PC-9 (cell line): ENCODE measurements at places on chromosomes 12 and 14.

DNA sequence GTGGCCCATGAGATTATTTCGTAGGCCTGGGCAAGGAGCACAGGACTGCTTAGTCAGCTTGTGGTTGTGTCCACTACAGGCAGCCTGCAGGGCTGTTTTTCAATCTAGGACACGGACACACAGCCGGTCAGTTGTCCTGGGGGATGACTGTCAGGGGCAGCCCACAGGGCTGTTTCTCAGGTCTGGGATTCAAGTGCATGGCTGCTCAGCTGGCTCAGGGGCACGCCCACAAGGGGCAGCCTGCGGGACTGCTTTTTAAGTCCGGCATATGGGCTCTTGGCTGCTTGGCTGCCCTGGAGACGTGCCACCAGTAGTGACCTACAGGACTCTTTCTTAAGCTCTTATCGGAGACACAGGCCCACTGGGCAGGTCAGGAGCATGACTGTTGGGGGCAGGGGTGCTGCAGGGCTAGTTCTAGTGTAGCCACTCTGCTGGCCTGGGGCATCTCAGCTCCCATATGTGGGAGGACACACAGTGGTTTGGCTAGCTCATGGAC, 26.6 kb upstream of the GTF2A1 start:
- no peak overlapping the region for H3K27ac ChIP-seq
- peak; percentile 62 for DNase-seq
- H3K36me3 ChIP-seq, result no peaks in the 10 kb centered on the region

DNA sequence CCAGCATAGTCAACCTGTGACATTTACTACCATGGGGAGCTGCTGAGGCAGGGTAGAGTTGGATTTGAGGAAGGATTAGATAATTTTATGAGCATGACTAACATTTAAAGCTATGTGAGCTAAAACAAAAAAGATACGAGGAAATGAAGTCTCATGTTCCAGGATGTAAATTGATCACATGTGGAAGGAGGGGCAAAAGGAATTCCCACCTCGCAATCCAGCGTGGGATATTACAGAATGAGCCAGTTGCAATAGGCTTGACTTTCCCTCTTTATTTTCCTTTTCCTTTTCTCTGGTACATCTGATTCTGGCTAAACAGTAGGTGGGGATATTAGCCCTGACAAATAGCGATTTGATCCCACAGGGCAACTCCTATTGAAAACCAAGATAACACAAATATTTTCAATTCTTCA, 214.9 kb upstream of the HMGA2 start:
- DNase-seq, result peak; percentile 84
- H3K36me3 ChIP-seq, result 0 out of 2 replicates have a peak, but pooled peaks cover 7% of the 10 kb centered on the region
- H3K27ac ChIP-seq, result peak overlapping the region; percentile 68
- no peaks in the 10 kb centered on the region for H3K27me3 ChIP-seq
- H3K4me1 ChIP-seq, result peaks cover 64% of the 10 kb centered on the region

- H3K36me3 ChIP-seq, result peaks cover 34% of the 10 kb centered on the region; the same call in 1 of the 2 replicates
- H3K4me3 ChIP-seq, result peak overlapping the region; percentile 77; the same call in 1 of the 2 replicates
- no peak for DNase-seq
- no peaks in the 10 kb centered on the region for H3K27me3 ChIP-seq
- H3K4me1 ChIP-seq, result peaks cover 62% of the 10 kb centered on the region
- peak overlapping the region; percentile 78; the same call in 1 of the 2 replicates for H3K27ac ChIP-seq
Measured at GRCh38 chr12:10719482-10719881, 3.6 kb downstream of the YBX3 start.

- H3K36me3 ChIP-seq, result no peaks in the 10 kb centered on the region
- no peaks in the 10 kb centered on the region for H3K4me1 ChIP-seq
- H3K27ac ChIP-seq, result no peak overlapping the region
- no peak for DNase-seq
- no peaks in the 10 kb centered on the region for H3K27me3 ChIP-seq
Measured at GRCh38 chr12:1182069-1182468, 191.0 kb downstream of the ERC1 start.

- no peak overlapping the region for H3K27ac ChIP-seq
- DNase-seq, result no peak
- H3K4me1 ChIP-seq, result no peaks in the 10 kb centered on the region
- H3K4me3 ChIP-seq, result no peak overlapping the region
Measured at GRCh38 chr14:53055003-53055402, 98.1 kb downstream of the DDHD1 start.

- peaks cover 6% of the 10 kb centered on the region for H3K4me1 ChIP-seq
- H3K27ac ChIP-seq, result no peak overlapping the region
- DNase-seq, result no peak
- H3K36me3 ChIP-seq, result no peaks in the 10 kb centered on the region
Measured at GRCh38 chr12:90085494-90086274, 377.0 kb upstream of the ATP2B1 start.

DNA sequence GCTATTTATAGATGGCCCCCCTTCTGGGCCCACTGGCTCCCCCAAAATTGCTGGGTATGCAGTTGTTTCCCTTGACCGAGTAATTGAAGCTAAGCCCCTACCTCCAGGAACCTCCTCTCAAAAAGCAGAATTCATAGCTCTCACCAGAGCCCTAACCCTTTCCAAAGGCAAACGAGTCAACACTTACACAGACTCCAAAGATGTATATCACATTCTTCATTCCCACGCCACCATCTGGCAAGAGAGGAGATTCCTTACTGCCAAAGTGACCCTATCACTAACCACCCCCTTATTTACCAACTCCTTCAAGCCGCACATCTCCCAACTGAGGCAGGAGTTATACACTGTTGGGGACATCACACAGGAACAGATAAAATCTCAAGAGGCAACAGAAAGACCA, 66.8 kb downstream of the MOK start:
- H3K4me3 ChIP-seq, result no peak overlapping the region
- no peak overlapping the region for H3K27ac ChIP-seq
- H3K36me3 ChIP-seq, result no peaks in the 10 kb centered on the region
- H3K4me1 ChIP-seq, result peaks cover 4% of the 10 kb centered on the region

DNA sequence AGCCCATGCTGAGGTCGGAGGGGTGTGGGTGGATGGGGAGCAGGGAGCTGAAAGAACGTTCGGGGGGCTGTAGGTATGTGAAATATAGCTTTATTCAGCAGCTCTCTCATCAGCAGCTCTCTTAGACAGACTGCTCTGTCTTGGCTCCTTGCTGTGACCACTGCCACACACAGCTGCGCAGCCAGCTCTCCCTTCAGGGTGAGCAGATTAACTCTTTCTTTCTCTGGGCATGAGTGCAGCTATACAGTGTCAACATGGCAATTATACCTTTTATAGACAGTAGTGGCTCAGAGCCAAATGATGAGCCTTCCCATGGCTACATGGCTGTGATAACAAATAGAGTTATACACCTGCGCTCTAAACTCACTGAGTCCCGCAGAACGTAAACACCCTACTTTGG, 137.7 kb upstream of the NEDD1 start:
- no peak for DNase-seq
- no peaks in the 10 kb centered on the region for H3K36me3 ChIP-seq
- no peak overlapping the region for H3K4me3 ChIP-seq
- H3K27me3 ChIP-seq, result no peaks in the 10 kb centered on the region
- H3K4me1 ChIP-seq, result no peaks in the 10 kb centered on the region
- no peak overlapping the region for H3K27ac ChIP-seq

DNA sequence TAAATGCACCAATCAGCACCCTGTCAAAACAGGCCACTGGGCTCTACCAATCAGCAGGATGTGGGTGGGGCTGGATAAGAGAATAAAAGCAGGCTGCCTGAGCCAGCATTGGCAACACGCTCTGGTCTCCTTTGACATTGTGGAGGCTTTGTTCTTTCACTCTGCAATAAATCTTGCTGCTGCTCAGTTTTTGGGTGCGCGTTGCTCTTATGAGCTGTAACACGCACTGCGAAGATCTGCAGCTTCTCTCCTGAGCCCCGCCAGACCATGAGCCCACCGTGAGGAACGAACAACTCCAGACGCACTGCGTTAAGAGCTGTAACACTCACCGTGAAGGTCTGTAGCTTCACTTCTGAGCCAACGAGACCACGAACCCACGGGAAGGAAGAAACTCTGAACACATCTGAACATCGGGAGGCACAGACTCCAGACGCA, 8.4 kb upstream of the PIANP start:
- no peaks in the 10 kb centered on the region for H3K4me1 ChIP-seq
- no peaks in the 10 kb centered on the region for H3K36me3 ChIP-seq
- no peak for DNase-seq
- H3K4me3 ChIP-seq, result no peak overlapping the region
- H3K27me3 ChIP-seq, result peaks cover 9% of the 10 kb centered on the region

GRCh38 chr12:67694306-67694900, 45.9 kb downstream of the DYRK2 start:
- H3K27ac ChIP-seq, result no peak overlapping the region
- H3K36me3 ChIP-seq, result no peaks in the 10 kb centered on the region
- H3K4me1 ChIP-seq, result no peaks in the 10 kb centered on the region
- H3K27me3 ChIP-seq, result no peaks in the 10 kb centered on the region
- H3K4me3 ChIP-seq, result no peak overlapping the region
- no peak for DNase-seq

DNA sequence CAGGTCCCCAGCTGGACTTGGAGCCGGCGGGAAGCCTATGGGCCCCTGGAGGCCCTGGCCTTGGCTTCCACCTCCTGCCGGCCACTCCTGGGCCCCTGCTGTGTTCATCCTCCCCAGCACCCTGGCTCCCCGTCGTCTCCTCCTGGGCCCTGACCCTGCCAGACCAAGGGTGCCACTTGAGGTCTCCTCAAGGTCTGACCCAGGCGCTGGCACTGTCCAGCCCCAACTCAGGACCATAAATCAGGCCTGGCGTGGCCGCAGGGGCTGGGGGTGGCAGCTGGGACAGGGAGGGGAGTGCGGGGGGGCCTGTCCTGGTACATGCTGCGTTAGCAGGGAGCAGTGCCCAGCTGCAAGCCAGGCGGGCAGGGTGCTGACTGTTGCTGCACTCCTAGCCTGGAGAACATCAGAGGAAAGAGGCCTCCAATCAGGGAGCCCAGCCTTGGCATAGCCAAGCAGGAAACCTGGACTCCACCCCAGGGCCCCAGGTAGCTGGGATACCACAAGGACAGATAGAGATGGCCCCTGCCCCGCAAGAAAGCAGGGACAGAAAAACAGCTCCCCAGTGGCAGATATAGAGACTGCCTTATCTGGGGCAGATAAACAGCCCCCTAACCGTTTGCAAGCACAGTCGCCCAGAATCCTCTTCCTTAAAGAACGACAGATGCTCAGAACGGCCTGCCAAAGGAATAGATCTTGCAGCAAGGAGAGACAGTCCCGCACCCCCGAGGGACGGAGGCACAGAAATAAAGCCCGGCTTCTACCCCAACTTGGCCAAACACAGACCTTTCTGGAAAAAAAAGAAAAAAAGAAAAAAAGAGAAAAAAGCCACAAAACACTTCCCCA, 6.5 kb upstream of the ATG101 start:
- H3K27ac ChIP-seq, result no peak overlapping the region
- H3K4me3 ChIP-seq, result no peak overlapping the region
- DNase-seq, result no peak
- H3K36me3 ChIP-seq, result no peaks in the 10 kb centered on the region

DNA sequence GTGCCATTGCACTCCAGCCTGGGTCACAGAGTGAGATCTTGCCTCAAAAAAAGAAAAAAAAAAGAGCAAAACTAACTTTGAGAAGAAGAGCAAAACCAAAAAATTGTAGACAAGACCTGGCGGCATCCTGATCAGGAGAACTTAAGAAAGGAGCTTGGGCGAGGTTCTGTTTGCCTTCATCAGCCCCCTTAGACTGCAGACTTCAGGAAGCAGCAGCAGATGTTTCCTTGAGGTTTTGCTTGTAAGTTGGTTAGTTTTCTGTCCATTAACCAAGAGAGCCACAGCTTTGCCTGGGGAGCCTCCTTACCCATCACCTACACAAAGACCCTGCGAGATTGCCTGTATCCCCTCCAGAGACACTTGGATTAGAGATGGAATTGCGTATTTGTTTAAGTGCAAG, 189.0 kb downstream of the AACS start:
- peaks cover 100% of the 10 kb centered on the region for H3K27me3 ChIP-seq
- no peak for DNase-seq
- H3K36me3 ChIP-seq, result no peaks in the 10 kb centered on the region

DNA sequence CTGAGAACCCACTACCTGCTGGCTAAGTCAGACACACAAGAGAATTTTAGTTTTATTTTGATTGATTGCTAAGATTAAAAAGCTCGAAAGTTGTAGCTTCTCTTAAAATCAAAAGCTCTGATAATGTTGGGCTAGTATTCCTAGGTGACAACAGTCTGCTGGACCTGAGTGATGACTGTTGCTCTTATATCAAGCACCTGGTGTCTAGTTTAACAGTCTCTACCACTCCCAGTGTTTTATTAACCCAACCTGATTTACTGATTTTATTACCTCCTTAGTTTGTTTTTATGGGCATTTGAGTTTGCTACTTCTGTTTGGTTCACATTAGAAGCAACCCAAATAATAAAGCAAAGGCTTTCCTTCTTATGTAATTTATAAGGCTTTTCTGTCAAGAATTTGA, 41.8 kb downstream of the ATP6V1D start:
- no peak overlapping the region for H3K27ac ChIP-seq
- DNase-seq, result no peak
- 0 out of 2 replicates have a peak, but pooled peaks cover under 1% of the 10 kb centered on the region for H3K4me1 ChIP-seq
- no peaks in the 10 kb centered on the region for H3K27me3 ChIP-seq
- H3K36me3 ChIP-seq, result peaks cover 27% of the 10 kb centered on the region; the same call in 1 of the 2 replicates

- H3K4me3 ChIP-seq, result no peak overlapping the region
- H3K27me3 ChIP-seq, result peaks cover 96% of the 10 kb centered on the region
- no peak for DNase-seq
- no peaks in the 10 kb centered on the region for H3K36me3 ChIP-seq
- no peaks in the 10 kb centered on the region for H3K4me1 ChIP-seq
Measured at GRCh38 chr12:114697741-114698565, 14.0 kb upstream of the TBX3 start.

DNA sequence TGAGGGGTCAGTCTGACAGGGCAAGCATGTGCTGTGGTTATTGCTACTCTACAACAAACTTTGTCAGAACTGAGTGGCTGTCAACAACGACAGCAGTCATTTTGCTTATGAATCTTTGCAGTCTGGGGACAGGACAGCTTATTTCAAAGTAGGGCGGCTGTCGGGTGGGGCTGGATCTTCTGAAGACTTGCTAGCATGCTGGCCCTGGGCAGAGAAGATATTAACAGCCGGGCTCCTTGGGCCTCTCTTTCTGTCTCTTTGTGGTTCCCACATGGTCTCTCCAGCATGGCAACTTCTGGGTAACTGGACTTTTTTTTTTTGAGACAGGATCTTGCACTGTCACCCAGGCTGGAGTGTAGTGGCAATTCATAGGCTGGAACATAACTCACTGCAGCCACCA, 33.9 kb upstream of the ALDH2 start:
- H3K4me3 ChIP-seq, result no peak overlapping the region
- H3K36me3 ChIP-seq, result peaks cover 4% of the 10 kb centered on the region; the same call in 1 of the 2 replicates
- no peak for DNase-seq
- H3K27ac ChIP-seq, result no peak overlapping the region
- H3K27me3 ChIP-seq, result no peaks in the 10 kb centered on the region
